ENCODE measurements at places on chromosomes 7 and 10. TPM values are rescaled to one million over a fixed set of nuclear protein-coding genes. Genes with fewer than 3 reads are reported as not detected.

DNA sequence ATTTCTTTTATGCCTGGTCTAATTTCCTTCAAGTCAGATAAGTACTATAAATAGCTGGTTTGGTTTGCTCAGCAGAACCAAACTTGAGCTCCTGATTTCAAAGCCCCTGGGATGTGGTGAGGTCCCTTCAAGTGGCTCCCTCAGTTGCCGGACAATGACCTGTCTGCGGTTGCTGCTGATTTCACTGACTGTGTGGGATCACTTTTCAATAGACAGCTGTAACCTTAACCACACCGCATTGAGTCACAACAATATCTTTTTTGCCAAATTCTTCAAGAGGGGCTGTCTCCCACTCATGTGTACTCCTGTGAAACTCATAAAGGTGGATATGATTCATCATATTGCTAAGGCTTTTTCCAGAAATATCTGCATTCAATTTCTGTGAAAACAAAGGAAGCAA lies 23.1 kb upstream of the ITGA8 start:
- DNase-seq, result no peak

GRCh38 chr7:112112822-112113255 lies 93.4 kb downstream of the DOCK4 start:
- peak; percentile 54 for DNase-seq

- DNase-seq, result peak; percentile 62
These were observed 89.0 kb upstream of the PIP4K2A start for GRCh38 chr10:22803261-22803885.

DNA sequence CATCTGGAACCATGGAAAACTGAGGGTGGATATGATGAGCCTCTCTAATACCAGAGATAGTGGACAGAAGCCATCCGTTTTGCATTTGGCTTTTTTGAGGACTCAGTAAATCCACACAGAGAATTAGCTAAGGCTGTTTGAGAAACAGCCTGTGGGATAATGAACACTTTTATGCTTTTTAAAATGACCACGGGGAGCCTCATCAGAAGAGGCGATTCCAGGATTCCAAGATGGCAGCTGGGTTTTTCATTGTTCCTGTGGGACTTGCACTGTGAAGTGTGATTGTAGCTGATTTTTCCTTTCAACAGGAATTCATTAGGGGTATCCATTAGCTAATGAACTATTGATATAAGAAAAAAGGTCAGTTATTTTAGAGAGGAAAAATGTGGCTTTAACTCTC lies 353.2 kb downstream of the AUTS2 start:
- DNase-seq, result no peak

DNA sequence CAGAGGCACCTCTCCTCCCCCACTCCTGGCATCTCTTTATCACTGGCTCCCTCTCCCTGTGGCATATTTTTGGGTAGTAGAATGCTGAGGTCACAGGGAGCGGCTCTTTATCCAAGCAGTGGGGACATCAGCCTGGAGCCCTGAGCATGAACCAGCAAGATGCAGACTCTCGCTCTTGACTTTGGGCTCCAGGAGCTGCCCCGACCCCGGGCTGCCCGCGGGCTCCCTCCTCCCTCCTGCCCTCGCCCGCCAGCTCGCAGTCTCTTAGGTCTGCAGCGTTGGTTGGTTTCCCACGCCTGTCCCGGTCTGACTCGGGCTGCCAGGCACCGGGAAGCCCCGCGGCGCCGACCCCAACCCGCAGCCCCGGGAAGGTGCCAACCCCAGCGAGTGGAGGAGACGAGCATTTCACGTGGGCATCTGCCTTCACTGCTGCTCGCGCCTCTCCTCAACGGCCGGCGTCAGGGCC lies 1.3 kb downstream of the INSYN2A start:
- DNase-seq, result no peak

DNA sequence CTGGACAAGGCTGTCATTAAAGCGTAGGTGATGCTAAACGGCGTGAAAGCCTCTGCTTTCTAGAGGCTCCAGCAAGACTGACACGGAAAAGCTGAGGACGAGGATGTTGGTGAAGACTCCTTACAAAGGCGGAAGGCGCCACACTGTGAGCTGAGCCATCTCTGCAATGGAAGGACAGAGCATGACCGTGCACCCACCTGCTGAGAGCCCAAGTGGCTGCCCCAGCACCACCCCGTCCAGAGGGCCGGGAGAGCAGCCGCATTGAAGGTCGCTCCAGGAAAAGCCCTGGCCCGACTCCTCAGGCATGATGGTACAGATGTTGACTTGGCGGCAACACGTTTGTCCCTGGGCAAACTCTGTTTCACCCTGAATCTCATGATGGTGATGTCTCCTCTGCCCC lies 492.7 kb downstream of the DNAJB6 start:
- DNase-seq, result no peak

DNA sequence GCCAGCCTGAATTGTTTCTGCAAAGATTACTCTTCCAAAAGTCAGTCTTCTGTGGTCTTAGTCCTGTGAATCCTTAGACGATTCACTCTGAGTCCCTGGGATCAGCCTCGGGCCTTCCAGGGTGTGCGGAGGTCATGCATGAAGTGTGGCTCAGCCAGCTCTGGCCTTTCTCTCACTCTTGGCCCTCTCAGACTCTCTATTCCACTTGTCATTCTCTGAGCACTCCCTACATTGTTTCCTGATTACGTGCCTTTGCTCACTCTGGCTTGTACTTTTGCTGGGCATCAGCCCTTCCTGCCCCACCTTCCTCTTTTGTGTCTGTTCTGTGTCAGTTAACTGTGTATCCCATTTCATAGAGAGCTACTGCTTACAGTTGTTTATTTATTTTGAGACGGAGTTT lies 36.0 kb downstream of the CCNY start:
- no peak for DNase-seq

The SCIN gene
- total RNA-seq, result not detected

Measured in IMR-90 (cell line).